ENCODE measurements at places on chromosomes 11 and 22.
A peak's percentile ranks its signal among the peaks of the same experiment; 100 is the strongest.

DNA sequence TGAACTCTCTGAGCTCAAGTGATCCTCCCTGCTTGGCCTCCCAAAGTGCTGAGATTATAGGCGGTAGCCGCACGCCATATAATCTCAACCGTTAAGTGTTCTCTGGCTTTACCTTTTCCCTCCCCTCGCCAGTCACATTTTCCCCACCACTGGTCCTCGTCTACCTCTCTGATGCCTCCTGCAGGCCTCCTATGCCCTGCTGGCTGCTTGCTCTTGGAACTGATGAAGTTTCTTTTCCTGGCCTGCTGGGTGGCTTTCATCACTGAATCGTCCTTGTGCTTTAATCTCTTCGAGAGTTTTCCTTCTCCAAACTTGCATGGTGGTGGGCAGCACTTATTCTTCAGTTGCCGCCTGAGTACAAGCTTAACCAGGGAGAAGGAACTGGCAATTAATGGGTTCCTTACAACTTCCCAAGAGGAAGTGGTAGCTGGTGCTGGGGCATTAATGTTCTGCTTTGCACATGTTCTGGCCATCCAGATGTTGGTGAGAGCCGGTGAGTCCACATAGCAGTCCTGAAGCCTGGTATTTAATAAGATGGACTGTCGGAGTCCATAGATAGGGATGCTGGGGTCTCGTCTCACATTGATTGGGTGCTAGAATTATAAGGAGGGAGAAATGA, 1.3 kb downstream of the C22orf31 start:
- no peak for DNase-seq

DNA sequence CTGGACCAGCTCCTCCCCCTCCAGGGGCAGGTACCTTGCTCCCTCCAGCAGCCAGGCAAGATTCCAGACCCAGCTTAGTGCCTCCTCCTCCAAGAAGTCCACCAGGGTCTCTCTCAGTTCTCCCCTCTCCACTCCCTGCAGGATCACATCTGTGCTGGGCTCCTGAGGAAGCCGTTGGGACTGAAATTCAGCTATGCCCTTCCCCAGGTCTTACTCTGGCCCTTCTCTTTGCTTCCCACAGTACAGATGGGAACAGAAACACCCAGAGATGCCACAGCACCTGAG, 14.6 kb downstream of the WNT7B start:
- DNase-seq = no peak

DNA sequence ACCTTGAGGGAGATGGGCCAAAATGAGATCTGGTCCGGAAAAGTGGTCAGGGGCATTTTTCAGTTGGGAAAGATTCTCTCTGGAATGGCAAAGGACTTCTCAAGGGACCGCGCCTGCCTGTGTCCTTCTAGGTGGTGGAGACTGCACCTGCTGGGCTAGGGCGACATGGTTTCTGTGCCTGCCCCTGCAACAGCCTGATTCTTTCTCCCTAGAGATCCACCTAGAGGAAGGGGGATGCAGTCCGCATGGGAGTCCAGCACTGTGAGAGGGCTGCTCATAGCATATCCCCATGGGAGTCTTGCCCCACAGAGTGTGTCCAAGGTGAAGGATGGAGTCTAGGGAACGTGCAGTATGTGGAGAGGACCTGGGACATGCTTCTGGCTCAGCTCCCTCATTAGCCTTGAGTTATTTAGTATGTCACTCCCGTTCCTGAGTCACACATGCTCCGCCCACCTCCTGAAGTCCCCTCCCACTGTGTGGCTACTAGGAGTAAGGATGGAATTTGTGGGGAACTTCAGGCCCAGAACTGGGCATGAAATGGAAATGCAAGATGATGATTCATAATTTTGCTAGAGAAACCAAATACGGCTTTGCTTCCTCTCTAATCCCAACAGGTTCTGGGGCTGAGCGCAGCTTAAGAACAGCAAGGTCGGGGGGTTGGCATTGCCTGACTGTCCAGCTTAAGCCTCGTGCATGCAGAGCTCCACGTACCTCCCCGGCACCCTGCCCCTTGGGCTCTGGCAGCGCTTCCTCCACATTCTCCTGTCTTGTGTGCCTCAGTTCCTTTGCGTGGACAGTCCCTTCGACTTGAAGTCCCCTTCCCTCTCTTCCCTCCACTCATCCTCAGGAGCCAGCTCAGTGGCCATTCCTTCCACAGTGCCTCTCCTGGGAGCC, 35.0 kb downstream of the GRIK4 start:
- DNase-seq = peak; percentile 97

DNA sequence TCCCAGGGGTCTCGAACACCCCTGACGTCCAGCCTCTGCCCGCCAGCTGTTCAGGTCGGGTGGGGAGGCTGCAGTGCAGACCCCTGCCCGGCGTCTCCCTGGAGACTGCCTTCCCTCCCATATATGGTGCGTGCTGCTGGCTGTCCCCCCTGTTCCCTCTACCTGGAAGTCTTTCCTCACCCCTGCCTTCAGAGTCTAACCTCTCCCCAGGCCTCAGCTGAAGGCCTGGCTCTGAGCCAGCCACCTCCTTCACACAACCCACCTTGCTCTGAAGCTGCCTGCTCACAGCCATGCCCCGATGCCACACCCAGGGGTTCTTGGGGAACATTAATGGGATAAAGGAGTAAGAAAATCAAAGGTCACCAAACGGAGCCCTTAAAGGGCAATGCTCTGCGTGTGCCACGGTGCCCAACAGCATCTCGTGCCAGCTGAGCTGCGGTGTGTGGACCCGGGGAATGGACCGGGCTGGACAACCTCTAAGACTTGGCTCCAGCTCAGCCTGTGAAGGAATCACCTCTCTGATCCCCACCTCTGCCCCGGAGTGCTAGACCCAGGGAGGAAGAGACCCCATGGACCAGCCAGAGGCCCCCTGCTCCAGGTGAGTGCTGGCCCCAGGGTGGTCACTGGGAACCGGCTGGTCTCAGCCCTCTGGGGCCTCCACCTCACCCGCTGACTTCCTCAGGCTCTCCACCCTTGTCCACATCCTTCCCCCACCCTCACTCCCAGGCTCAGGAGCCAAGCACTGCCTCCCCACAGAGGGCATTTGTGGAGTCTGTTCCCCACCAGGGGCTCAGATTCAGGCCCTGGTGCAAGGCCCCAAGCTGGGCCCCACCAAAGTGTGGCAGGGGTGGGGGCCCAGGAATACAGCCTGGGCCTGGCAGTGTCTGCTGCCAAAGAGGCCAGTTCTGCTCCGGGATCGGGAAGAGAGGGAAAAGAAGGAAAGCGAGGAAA, at the start of gene NLRP6:
Gene NLRP6 (plus strand): TSS at position 407 of the 951 bp plus-strand sequence. CDS start 163 bp downstream, at position 570.
- no peak for DNase-seq

DNA sequence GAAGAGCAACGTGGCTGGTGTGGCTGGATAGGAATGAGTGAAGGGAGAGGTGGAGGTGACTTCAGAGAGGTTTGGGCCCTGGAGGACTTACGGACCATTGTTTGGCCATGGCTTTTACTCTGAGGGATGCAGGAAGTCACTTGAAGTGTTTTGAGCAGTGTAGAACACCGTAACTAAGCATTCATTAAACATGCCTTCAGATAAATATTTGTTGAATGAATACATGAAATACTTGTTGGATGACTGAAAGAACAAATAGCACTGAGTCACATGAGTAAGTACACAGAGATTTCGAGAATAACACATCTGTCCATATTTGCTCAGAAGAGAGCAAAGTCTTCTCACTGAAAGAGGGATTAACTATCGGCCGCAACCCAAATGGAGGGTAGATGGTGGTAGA, 182.7 kb upstream of the SNX19 start:
- DNase-seq = peak; percentile 45

DNA sequence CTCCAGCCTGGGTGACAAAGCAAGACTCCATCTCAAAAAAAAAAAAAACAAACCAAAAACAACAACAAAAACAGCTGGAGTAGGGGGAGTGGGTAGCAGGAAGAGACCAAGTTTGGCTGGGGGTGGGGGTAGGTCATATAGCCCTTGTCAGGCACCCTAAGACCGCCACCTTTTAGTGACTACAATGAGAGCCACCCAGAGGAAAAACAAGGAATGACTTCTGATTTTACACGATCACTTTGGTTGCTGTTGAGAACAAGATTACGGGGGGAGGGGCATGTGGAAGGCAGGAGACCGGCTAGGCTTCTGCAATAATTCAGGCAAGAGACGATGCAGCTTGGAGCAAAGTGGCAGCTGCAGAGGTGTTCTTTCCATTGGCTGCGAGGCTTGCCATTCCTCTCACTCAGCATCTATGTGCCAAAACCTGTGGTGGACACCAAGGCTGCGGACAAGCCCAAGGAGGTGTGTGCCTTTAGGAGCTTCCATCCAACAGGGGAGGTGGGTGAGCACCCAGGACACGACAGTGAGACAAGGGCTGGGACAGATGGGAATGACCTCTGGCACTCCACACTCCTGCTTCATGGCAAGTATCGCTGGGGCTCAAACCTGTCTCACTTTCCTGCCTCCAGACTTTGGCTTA, 1.7 kb downstream of the RPS19BP1 start:
- DNase-seq = peak; percentile 49

DNA sequence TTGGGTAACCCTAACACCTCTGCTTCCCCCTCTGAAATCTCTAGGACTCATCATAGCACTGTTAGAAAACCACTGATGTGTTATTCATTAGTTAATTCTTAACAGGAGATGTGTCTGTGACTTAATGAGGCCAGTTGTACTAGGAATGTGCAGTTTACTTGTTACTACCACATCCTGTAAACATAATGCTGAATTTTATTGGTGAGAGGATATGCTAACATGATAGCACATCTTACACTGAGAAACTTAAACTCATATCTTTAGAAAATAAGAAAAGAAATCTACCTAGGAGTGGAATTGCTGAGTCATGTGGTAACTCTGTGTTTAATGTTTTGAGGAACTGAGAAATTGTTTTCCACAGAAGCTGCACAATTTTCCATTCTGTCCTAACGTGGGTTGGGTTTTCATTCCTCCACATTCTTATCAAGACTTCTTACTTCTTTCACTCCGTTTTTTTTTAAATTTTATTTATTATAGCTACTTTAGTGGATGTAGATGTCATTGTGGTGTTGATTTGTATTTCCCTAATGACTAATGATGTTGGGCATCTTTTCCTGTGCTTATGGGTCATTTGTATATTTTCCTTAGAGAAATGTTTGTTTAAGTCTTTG, 33.7 kb downstream of the RNF121 start:
- no peak for DNase-seq

DNA sequence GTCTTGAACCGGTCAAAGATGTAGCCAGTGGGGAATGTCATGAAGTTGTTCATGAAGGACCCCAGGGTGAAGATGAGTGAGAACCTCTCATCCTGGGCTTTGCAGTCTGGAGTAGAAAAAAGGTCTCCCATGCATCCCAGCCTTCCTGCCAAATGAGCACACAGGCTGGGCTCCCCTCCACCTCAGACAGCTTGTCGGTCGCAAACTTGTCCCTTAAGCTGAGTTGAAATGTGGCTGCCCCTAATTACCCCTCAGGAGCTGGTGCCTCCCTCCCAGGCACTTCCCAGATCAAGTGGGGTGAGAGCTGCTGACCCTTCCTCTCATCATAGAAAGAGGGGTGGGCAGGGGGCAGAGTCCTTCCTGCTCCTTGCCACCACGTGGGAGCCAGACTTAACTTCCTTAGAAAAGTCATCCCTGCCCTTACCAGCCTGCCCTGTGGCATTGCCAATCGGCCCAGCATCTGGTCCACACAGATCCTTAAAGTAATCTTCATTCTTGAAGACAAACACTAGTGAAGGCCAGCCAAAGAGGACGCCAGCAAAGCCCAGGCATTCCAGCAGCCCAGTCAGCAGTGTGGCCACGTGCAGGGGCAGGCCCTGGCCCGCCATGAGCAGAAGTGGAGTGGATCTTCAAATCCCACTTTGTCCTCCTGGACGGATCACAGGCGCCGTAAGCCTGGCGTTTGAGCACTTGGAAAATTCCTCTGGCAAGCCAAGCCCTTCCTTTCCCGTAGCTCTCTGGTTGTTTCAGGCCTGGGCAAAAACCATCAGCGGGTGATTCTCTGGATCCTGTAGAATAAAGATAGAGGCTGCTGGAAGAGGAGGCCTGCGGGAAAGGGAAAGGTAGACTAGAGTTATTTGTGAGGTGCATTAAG, 1.1 kb downstream of the SLC43A3 start:
- DNase-seq = no peak

DNA sequence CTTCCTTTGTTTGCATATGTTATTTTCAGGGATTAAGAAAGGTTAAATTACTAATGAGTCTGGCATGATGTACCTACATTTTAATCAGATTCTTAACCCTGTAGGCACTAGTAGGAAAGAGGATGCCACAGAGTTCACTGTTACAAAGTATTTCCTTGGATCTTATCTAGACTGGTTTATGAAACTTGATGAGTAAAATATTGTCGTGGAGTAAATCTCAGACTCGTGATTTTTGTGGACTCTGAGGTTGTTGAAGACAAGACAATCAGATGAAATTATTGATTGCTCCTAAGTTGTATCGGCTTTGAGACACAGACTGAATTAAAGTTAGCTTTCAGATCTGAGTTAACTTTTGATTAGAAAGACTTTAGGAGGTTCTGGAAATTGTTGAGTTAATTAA, 6.0 kb downstream of the KMT2A start:
- no peak for DNase-seq

- no peak for DNase-seq
Measured at GRCh38 chr22:50314081-50314454, 6.6 kb upstream of the PLXNB2 start.

- no peak for DNase-seq
Measured at GRCh38 chr11:17457396-17458173, 19.1 kb downstream of the ABCC8 start.

DNA sequence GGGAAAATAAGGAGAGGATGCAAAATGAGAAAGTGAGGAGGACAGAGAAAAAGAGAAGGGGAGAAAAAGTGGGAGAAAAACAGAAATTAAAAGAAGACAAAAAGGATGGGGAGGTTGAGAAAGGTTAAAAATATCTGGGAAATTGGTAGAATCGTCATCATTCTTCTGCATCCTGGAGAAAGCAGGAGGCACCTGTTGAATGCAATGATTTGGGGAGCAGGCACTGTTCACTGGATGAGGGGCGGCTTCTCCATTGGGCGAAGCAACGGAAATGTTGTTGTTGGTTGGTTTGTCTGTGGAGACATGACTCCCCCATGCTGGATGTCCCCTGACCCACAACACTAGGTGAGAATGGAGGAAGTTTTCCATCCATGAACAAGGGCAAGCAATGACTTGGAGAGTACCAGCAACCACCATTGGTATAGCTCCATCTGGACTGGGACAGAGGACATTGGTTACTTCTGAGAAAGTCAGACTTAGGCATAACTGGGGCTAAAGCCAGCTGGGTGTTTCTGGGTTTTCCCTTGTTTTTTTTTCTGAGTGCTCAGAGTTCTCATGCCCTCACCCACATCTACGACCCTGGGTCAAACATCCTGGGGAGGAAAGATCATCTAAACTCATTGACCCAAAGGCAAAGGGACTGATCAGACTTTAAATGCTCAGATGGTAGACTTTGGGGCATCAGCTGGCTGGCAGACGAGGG, 11.9 kb upstream of the CD44 start:
- no peak for DNase-seq

- no peak for DNase-seq
Measured at GRCh38 chr22:40051322-40051721, 56.6 kb downstream of the FAM83F start.

GRCh38 chr22:46091277-46091977, 58.9 kb upstream of the PPARA start:
- no peak for DNase-seq

- DNase-seq = no peak
Measured at GRCh38 chr11:29251738-29252137, 765.1 kb downstream of the KCNA4 start.

- DNase-seq = peak; percentile 78
Measured at GRCh38 chr11:130606781-130607511, 158.5 kb downstream of the ADAMTS15 start.

- DNase-seq = no peak
Measured at GRCh38 chr22:22907551-22908494, 20.2 kb downstream of the IGLL5 start.

- DNase-seq = no peak
Measured at GRCh38 chr11:72683782-72684200, 9.6 kb upstream of the PDE2A start.
